ENCODE measurements at places on chromosomes 7 and 10.

- no peak for DNase-seq
Observed at GRCh38 chr7:645606-646005, 80.9 kb upstream of the DNAAF5 start.

GRCh38 chr10:77022671-77023070, 614.9 kb downstream of the KCNMA1 start:
- no peak for DNase-seq

- DNase-seq = no peak
Observed at GRCh38 chr10:79048639-79049550, 19.9 kb upstream of the ZMIZ1 start.

DNA sequence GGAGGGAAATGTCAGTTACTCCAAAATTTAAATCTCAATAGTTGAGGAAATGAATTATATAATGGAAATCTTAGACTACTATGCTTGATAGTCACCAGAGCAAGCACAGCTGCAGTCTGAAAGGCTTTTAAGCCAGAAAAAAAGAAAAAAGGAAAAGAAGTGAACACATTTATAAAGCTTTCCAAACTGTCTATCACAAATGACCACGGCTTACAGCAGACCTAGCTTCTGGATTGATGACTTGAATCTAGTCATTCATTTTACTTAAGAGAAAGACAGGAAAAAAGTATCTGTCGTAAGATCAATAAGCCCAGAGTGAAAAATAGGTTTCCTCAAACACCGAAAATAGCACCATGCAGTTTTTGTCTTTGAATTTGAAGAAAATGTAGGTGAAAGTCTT, 67.9 kb upstream of the OGDHL start:
- DNase-seq = no peak

GRCh38 chr10:47366181-47366631, 17.9 kb downstream of the ZNF488 start:
- no peak for DNase-seq

GRCh38 chr7:128906766-128907559, 3.5 kb downstream of the KCP start:
- no peak for DNase-seq

- DNase-seq = no peak
Observed at GRCh38 chr10:90969947-90970673, 49.2 kb upstream of the ANKRD1 start.

- DNase-seq = no peak
Observed at GRCh38 chr7:90972906-90973550, 291.2 kb upstream of the FZD1 start.

DNA sequence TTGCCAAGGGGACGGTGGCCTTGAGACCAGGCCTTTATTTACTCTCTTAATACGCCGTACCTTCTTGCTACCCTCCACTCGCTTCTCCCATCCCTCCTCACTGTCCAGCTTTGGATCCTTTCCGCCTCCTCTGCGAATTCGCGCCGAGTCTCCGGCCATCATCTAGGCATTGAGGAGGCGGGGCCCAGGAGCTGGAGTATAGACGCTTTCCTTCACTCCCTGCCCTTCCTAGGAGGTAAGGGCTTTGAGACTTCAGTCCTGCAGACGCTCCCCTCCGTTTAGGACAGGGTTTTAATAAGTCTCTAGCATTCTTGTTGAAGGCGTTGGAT, 538 bp downstream of the TFAM start:
- DNase-seq = peak; percentile 10

Data from inflammatory macrophage treated with lipopolysaccharide for 4 hours (primary cell).